ENCODE measurements at places on chromosomes 4 and X. TPM values are rescaled to one million over a fixed set of nuclear protein-coding genes. Genes with fewer than 3 reads are reported as not detected.

Gene MMRN1
- 17.8 TPM for total RNA-seq

DNA sequence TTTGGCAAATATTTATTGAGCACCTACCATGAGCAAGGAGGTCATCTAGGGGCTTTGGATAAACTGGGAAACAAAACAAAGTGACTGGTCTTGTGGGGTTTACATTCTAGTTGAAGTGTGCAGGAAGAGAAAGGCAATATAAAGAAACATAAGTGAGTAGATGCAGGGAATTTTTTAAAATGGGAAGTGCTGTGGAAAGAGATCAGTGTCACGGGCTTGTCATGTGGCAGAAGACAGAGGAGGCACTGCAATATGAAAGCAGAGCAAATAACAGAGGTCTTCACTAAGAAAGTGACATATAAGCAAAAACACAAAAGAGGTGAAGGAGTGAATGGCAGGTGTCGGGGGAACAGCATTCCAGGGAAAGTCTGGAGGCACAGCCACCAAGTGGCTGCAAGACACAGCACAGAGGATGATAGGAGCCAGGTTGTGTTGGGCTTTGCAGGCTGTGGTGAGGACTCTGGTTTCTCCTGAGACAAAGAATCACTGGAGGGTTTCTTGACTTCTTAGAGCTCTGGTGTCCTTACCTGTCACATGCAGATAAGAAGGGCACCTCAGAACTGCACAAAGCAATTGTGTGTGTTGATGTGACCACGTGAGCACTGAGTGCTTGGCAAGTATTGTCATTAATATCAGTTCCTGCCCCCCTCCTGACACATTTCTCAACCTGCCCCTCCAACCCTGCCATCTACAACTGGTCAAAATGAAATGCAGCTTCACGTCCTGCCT lies 143.5 kb downstream of the TSPAN5 start:
- DNase-seq, result no peak

Gene FOXR2
- not detected for total RNA-seq

Gene NIPAL1
- total RNA-seq, result 1.8 TPM

Gene SMIM31
- not detected for total RNA-seq

GRCh38 chr4:14879683-14880082 lies 122.6 kb upstream of the CPEB2 start:
- DNase-seq, result no peak

GRCh38 chr4:144819591-144819990 lies 173.6 kb downstream of the HHIP start:
- DNase-seq, result no peak

- no peak for DNase-seq
Measured at GRCh38 chr4:175070444-175070843, 152.3 kb downstream of the ADAM29 start.

Data from ovary (tissue), 10 donors.